AG09319 (cell line): ENCODE measurements at places on chromosomes 5 and 9.

DNA sequence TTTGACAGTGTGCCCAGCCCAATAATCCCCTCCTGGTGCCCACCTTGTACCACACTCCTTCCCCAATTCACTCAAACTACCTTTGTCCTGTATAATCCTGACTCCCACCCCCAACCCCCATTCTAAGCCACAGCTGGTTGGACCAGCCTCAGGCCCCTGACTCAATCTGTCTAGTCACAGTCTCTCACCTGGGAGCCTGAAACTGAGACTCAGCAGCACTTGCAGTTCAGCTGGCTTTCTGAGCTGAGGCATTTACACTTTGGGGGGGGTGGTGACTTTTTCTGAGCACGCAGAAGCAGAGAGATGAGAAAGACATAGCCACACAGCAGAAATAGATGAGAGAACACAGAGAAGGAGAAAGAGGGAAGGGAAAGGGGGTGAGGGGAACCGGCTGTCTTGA lies 247.3 kb downstream of the MAN2A1 start:
- no peak for DNase-seq

DNA sequence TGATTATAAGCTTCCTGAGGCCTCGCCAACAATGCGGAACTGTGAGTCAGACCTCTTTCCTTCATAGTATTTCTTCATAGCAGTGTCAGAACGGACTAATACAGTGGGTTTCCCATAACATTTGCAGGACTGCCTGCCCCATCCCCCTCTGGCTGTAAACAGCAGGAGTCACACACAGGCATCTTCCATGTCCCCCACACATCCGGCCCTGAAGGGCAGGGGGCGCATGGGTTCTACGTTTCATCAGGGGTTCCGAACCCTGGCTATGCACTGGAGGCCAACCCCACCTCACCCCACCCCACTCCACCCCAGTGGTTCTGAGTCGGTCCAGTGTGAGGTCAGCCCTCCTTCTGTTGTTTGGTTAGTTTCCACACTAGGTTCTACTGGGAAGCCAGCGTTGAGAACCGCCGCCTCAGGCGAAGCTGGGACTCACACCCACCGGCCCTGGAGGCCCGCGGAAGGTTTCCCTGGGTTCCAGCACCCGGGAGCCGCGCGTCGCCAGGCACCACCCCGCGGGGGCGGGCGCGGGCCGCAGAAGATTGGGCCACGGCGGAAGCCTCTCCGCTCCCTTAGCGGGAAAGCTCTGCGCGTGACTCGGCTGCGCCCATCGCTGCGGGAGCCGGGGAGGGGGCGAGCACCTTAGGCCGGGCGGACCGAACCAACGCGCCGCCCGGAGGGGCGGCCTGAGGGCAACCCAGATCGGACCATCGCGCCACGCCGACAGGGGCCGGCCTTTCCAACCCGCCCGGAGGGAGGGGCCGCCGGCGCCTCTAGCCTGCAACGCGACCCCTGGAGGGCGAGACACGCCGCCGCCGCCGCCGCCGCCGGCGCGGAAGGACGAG lies at the start of gene RUSC2:
TSS of gene RUSC2 (plus strand) at position 799 of the 842 bp plus-strand sequence. CDS start 56,411 bp downstream, outside the sequence.
- peak; percentile 81 for DNase-seq

GRCh38 chr5:53111139-53111538 lies 1.6 kb upstream of the MOCS2 start:
- DNase-seq = no peak

DNA sequence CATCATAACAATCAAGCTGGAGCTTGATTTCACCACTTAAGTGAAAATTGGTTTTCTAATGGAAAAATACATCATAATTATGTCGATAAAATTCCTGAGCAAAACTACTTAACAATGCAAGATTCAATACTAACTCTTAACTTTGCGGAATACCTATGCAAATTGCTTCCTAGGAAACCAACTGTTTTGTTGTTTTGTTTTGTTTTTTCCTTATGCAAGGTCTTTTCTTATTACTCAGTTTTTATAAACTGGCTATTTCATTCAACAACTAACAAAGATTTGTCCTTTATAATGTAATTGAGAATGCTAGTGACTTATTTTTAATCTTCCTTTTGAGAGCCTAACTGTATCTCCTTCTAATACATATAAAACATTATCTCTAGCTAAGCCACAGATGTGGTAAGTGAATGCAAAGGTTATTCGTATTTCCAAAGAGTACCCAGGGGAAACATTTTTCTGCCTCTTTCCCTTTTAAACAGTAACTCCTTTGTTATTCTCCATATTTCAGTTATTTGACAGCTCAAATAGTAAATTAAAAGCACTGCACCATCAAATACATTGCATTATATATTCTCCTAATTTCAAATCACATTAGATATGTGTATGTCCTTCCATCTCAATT lies 609.4 kb downstream of the SLCO4C1 start:
- no peak for DNase-seq

- DNase-seq = no peak
Observed at GRCh38 chr5:174177531-174177930, 132.0 kb downstream of the NSG2 start.

GRCh38 chr5:125394661-125395280 lies 648.3 kb upstream of the ZNF608 start:
- no peak for DNase-seq

- DNase-seq = no peak
Observed at GRCh38 chr5:32802764-32803163, 91.6 kb downstream of the NPR3 start.

DNA sequence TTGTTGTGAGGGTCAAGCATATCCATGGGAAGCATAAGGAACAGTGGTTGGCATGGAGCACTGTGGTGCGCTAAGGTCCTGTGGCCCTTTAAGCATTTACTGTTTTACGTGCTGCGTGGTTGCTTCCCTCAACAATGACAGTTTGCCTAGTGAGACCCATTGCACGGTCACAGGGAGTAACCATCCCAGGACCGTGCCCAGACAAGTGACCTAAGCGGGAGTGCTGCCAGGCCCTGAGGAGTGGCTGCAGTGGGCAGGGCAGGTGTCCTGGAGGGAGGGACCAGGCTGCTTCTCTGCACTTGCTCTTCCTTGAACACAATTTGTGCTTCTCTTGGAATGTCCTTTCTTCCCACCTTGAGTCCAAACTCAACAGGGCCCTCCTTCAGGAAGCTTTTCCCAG lies 64.6 kb downstream of the RGS3 start:
- DNase-seq = no peak

GRCh38 chr9:93645149-93645889 lies 68.9 kb downstream of the PHF2 start:
- DNase-seq = no peak

DNA sequence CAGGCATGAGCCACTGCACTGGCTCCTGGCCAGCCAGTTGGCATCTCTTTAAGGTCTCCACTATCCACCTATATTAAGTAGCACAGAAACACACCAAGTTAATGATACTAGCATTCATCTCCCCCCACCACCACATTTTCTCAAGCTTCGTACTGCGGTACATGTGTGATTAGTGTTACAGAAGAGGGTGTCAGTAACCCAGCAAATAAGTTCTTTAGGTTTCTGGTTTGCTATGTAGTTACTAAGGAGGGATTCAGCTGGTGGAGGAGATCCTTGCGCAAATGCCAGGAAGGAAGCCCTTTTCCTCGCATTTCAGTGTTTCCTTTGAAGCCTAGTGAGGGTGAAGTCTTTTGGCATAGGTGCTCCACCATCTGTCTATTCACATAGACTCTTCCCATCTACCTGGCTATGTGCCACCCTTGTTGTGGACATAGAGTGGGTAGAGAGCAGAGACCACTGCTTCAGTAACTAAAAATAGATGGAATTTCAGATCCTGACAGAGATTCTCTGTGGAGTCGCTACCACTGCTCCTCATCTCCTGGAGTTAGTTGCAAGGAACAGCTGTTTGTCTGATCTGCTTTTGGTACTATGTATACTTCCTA lies 16.7 kb downstream of the UBE2D2 start:
- no peak for DNase-seq

- no peak for DNase-seq
Observed at GRCh38 chr5:171543148-171543815, 123.8 kb downstream of the FGF18 start.

DNA sequence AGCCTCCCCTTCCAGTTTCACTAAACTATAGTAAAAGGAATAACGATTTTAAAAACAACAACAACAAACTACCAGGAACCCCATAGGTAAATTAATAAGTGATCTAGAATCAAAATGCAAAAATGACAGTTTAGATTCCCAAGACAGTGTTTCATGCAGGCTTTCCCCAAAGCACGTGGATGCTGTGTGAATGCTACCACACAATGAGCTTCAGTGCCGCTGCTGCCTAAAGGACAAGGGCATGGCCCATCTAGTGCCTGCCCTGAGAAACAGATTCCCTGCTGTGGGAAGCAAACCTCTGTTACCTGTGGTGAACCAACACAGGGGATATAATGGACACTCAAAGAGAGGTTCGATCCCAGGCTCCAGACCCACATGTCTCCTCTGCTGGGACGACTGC lies 23.7 kb upstream of the CKMT2 start:
- no peak for DNase-seq

- peak; percentile 19 for DNase-seq
Observed at GRCh38 chr5:127987354-127988145, 96.0 kb upstream of the SLC12A2 start.

DNA sequence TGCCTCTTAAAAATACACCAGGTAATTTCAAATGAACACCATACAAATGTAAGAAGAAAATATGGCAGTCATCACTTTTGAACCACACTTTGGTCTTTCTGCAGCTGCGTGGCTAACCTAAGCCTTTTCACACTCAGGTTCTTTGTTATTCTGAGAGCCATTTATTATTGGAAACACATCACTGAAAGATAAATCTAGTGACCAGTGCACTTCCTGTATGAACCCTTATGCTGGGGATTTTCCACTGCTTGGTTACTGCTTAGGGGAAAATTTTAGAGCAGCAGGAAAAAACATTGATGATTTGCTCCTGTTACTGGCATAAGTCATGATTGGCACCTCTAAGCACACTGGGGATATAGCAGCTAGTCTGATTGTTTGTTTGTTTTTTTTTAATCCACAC lies 58.6 kb upstream of the RANBP3L start:
- no peak for DNase-seq
